ENCODE measurements at places on chromosomes 4 and X. TPM values are rescaled to one million over a fixed set of nuclear protein-coding genes. Genes with fewer than 3 reads are reported as not detected.

DNA sequence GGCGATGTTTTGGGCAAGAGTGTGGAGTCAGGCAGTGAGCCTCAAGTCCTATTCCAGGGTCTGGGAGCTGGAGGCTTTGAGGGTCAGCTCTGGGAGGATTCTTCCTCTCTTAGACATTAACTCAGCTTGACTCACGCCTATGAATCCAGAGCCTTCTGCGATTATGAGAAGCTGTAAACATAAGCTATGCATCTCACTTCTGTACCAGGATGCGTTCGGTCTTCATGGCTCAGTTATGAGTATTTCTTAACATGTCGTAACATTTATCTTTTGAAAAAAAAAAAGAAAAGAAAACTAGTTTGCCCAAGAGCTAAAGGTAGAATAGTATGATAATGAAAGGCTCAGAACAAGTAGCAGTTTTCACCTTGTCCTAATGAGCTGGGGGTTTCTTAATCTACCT is 4.6 kb downstream of the SHROOM2 start:
- DNase-seq = no peak

GRCh38 chr4:72352711-72353110 is 216.3 kb downstream of the ADAMTS3 start:
- DNase-seq = no peak

GRCh38 chr4:15149234-15149838 is 147.1 kb downstream of the CPEB2 start:
- DNase-seq = no peak

- DNase-seq = peak; percentile 0
Measured at GRCh38 chrX:87664381-87664780, 146.8 kb downstream of the KLHL4 start.

DNA sequence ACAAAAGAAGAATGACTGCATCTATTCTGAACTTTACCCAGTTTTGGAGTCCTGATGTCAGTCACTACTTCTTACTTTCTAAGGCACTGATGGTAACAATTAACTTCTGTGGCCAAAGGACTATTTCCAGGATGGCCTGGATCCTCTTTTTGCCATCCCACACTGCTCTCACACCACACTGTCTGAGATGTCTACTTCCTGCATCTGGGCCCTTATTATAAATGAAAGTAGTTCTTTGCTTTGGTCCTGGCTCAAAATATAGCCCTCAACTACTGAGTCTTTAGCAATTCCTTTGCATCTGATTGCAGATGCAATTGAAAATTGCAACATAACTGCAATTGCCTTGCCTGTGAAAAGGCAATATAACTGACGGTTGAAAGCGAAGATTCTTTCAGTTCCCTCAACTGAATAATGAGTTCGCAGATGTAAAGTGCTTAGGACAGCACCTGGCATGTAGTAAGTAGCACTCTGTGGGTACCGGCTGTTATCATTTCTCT is 44.2 kb downstream of the COQ2 start:
- DNase-seq = no peak

- no peak for DNase-seq
Measured at GRCh38 chr4:123495530-123495929, 98.9 kb downstream of the SPRY1 start.

The ETDA gene
- polyA plus RNA-seq = not detected

The POU3F4 gene
- not detected for polyA plus RNA-seq

The CFP gene
- 3.3 TPM for polyA plus RNA-seq

The USP51 gene
- polyA plus RNA-seq = 1.7 TPM

The POF1B gene
- polyA plus RNA-seq = 2.2 TPM
